ENCODE measurements at places on chromosomes 16 and 17.
A peak's percentile ranks its signal among the peaks of the same experiment; 100 is the strongest.

GRCh38 chr17:77449908-77450741 is 309.4 kb downstream of the SEC14L1 start:
- no peak for DNase-seq

DNA sequence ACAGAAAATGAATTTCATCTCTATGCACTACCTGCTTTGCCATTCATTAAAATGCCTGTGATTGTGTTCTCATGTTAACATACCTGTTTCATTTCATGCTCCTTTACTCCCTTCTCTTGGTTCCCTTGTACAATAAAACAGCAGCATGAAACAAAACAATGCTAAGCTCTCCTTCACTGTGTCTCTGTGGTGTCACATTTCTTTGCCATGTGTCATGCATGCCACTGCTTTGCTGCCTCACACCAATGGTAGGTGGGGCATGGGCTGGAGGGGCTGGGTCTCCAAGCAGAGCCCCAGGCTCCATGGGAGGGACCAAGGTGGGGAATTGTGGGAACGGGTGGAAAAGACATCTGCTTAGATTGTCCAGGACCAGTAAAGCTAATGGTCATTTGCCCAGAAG is 83.6 kb downstream of the RGS9 start:
- no peak for DNase-seq

DNA sequence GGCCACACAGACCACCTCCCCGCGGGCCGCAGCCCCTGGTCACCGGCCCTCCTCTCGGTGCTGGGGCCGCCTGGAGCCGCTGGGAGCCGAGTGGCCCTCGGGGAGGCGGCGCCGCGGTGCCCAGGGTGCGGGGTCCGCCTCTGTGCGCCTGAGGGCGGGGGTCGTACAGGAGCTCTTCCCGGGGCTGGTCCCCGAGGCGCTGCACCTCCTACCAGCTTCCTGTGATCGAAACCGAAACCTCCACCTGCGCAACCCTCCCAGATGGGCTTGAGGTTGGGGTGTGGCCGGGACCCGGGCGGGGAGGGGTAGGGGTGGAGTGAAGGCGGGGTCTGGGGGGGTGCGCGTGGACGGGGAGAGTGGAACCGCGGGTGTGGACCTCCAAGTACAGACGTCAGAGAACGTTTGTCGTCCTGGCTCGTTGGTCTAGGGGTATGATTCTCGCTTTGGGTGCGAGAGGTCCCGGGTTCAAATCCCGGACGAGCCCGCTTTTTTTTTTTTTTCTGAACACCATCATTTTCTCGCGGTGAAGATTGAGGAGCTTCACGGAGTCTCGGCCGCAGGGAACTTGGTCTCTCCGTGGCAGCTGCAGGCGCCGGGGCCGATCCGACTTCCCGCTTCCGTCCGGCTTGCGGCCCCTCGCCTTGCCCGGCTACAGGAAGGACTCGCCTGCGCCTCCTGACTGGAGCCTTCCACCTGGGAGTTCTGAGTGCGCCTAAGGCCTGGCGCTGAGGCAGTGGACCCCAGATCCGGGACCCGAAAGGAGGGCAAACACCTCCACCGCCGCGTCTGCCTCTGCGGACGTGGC is 23.9 kb downstream of the ZNF213 start:
- peak; percentile 58 for DNase-seq

- no peak for DNase-seq
These were observed 29.2 kb downstream of the KANSL1 start for GRCh38 chr17:46163929-46164594.

- DNase-seq = no peak
These were observed 997.6 kb upstream of the RBFOX1 start for GRCh38 chr16:6335072-6335471.

DNA sequence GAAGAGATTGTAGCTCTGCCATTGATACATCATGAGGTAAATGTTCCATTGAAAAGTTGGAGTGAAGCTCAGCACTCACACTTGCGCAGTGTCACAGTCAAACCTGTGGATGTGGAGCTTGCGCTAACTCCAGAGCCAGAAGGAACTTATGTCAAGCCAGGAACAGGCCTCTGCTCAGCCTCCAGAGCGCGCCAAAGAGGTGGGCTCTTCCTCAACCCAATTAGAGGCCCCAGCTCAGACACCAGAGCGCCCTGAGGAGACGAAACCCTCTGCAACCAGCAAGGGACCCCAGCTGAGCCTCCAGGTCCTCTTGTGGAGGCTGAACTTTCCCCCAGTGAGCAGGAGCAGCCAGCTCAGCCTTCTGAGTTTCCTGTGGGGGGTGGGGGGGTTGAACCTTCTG is 61.5 kb upstream of the FBXO47 start:
- DNase-seq = no peak

GRCh38 chr16:17509194-17509593 is 38.4 kb upstream of the XYLT1 start:
- DNase-seq = no peak

GRCh38 chr17:45242029-45242414 is 19.9 kb downstream of the SPATA32 start:
- DNase-seq = no peak

DNA sequence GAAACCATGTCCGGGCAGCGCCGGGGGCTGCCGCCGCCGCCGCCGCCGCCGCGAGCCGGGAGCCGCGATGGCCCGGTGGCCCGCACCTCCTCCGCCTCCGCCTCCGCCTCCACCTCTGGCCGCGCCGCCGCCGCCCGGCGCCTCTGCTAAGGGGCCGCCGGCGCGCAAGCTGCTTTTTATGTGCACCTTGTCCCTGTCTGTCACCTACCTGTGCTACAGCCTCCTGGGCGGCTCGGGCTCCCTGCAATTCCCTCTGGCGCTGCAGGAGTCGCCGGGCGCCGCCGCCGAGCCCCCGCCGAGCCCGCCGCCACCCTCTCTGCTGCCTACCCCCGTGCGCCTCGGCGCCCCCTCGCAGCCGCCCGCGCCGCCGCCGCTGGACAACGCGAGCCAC is 587 bp downstream of the HS3ST4 start:
- peak; percentile 22 for DNase-seq

DNA sequence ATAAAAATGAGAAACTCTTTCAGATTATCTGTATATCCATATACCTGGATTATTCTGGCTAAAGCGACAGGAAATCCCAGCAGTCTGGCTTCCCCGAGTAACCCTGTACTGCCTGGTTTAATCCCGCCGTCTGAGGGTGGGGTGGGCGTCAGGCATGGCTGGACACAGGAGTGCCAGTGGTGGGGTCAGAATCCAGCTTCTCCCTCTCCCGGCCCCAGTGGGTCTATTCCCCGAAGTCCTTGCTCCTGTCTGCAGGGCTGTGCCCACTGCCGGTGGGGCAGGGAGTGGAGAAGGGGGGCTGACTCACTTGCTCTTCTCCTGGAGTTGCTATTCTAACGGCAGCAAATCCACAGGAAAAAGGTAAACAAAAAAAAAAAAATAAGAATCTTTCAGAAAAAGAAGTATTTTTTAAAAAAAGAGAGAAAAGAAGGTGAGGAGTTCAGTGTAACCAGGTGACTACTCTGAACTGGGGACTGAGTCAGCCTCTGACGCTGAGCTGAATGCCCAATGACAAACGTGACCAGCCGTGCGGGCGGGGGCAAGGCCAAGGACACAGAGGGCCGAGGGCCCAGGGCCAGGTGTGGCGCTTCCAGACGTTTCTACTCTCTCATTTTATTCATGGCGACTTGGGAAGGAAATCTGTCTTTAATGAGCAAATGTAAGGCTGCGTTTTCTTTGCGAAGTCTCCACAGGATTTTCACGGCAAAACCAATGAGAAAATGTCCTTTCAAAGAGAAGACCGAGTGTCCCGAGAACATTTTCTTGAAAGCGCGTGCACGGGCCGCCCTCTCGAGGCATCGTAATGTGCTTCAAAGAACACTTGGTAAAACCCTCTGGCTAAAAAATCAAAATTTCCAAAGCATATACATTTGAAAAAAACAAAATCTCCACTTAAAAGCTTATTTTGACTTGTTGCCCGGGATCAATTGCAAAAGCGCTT is 20.2 kb downstream of the FOXF1 start:
- no peak for DNase-seq

DNA sequence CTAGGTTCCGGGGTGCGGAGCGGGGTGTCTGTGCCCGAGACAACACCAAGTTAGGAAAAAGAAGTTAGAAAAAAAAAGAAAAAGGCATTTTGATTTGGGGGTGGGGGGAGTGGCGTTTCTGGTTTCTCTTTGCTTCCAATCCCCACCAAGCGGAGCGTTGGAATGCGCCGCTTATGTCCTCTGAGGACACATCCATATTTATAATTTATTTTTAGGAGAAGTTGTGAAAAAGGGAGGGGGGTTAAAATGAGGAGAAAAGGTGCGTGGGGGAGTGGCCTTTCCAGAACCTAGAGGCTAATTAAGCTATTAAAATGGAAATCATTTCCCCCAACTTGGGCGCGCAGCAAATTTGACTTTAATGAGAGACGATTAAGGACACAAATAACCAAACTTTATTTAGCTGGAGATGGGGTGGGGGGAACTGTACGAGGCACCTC is 232.1 kb downstream of the MRTFB start:
- DNase-seq = no peak

DNA sequence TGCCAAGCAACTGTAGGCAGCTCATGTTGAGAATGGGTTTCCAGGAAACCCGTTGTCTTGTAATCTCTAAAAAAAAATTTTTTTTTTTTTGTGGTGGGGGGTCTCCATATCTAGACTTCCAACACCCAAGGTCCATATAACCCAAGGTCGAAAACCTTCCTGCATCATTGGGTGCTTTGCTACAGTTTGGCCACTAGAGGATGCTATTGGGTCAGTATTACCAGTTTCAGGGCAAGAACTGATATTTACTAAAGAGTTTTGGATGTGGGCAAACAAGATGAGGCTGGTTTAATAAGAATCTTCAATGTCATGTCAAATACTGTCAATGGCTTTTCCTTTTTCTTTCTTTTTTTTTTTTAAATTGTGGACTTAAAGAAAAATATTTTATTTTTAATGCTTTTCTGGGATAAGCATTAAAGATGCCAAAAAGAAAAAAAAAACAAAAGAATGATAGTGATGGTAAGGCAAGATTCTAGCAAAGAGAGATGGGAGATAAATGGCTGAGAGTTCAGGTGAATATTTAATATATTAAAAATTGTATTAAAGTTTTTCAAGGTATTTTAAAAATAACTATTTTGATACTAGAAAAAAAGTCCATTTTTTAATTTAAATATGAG is 62.2 kb downstream of the DHRS7C start:
- DNase-seq = no peak

GRCh38 chr16:59697236-59697635 is 963.1 kb upstream of the GOT2 start:
- DNase-seq = no peak

- DNase-seq = no peak
These were observed 7.4 kb upstream of the COX10 start for GRCh38 chr17:14061666-14062560.

DNA sequence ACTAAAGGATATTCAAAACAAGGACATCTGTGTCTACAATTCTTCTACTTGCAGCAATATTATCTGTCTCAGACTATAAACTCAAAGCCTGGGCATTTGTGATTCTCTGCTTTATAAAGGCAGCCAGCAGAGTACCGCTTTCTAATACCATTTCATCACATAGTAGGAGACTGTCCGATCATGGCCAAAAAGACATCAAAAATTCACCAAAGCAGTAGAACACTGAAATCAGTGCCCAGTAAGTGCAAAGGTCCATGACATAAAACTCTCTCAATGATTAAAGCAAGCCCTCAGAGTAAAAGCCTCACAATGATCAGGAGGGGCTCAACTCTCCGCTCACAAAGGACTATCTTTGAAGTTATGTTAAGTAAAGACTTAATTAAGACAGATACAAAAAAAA is 23.0 kb downstream of the ERN1 start:
- DNase-seq = no peak

DNA sequence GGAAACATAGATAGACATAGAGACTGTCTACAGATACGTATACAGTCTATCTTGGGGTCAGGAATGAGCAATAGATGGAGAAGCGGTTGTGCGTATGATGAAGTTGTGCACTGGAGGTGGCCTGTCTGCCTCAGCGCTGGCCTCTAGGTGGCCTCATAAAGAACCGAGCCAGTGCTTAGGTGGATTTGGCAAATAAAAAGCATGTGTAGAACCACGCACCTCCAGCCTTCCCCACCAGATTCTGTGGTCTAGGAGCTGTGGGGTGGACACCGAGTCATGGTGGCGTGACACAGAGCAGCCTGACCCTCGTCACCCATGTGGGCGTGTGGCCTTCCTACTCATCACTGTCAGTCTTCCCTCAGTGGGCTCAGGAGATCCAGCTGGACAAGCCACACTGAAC is 34.0 kb downstream of the PGS1 start:
- no peak for DNase-seq

GRCh38 chr17:82570277-82570676 is 50.7 kb downstream of the FOXK2 start:
- no peak for DNase-seq

DNA sequence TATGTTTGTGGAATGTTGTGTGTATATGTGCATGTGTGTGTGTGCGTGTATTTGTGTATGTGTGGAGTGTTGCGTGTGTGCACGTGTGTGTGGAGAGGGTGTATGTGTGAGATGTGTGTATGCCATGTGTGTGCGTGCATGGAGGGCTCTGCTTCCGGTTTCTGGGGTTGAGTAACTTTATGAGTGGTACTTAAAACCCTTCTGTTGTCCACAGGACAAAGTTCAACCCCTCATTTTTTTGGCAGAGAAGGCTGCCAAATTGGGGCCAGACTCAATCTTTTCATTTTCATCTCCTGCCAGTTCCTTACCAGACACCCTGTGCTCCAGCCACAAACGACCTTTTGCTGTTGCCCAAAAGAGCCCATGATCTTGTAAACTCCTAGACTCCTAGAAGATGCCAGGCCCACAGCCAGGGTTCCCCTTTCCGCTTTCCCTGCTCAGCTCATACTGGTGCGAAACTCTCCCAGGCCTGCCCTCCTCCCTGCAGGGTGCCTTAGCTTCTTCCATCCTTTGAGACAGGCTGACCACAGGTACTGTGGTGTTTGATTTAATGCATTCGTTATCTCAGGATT is 100.2 kb downstream of the CMIP start:
- no peak for DNase-seq

DNA sequence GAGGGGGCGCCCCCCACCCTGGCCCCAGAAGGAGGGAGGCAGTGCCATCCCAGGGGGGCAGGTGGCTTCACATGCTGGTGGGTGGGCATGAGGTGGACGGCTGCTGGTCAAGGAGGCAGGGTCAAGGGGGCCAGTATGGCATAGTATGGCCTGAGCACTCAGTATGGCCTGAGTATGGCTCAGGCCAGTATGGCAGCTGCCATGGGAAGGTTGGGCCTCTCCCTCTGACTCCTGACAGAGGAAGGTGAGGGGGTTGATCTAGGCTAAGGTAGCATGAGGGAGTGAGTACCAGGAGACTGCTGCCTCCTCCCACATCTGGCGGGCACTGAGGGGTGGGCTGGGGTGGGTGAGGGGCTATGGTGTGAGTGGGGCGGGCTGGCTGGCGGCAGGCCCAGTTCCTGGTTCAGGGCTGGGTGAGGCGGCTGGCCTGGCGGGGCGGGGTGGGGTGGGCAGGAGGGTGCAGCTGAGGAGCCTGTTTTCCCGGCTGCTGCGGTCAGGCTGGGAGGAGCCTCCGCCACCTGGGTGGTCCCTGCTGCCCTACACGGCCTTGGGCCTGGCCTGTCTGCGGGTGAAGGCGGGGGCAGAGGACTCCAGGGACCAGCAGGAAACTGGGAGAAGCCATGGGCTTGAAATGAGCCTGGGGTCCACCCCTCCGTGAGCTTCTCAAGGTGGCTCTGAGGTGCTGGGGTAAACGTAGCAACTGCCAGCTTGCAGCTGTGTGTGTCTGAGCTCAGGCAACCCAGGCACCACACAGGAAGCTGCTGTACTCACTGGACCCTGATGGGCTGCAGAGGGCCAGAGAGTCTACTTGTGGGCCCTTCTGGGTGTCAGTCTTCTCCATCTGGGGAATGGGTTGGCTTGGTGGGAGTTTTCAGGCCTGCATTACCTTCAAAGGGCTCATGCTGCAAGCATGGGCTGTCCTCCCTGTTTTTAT is 57.0 kb downstream of the RAI1 start:
- DNase-seq = no peak
